ENCODE measurements at places on chromosomes 3 and 15.
A peak's percentile ranks its signal among the peaks of the same experiment; 100 is the strongest.

GRCh38 chr3:170961616-170962400 lies 53.4 kb upstream of the EIF5A2 start:
- DNase-seq: no peak

DNA sequence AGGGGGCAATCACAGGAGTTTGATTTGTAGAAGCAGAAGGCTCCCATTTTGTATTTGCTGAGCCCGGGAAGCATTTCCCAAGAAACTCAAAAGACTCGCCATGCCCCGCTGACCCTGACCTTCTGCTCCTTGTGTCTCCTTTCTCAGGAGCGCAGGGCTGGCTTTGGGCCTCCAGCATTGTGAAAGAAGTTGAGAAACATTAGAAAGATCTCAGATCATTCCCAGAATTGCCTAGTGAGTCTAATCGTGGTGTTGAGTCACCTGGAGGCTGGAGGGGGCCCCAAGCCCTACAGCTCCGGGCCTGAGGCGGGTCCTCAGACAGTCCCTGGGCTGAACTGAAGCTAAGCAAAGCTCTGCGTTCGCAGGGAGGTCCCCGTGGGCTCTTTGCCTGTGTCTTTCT lies 10.9 kb upstream of the PIGZ start:
- no peak for DNase-seq

DNA sequence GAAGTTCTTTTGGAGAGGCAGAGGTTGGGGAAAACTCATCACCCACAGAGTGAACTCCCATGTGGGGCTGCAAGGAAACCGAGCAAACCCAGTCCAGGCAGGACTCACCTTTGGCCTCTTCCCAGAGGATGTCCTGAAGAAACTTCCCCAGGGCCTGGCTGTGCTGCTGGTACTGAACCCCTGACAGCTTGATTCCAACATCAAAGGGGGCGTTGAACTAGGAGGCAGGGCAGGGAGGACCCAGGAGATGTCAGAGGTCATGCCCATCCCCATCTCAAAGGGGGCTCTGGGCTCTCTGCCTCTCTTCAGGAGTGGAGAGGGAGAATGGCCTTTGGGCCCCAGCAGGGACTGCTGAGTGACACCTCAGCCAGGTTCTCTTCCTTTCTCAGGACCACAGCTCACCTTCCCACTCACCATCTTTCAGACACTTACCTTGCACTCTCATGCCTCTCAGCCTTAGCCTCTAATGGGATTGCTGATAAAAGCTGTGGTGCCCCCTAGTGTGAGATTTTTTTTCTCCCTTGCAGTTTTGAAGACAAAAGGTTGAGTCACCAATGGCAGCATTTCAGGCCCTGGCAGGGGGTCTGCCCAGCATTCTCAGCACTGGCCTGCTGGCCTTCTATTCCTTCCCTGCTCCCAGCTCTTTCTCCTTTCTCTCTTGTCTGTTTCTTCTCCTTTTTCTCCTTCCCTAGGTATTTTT lies 6.0 kb downstream of the GHRL start:
- DNase-seq: peak; percentile 77

GRCh38 chr3:77055841-77056341 lies 16.0 kb downstream of the ROBO2 start:
- no peak for DNase-seq

DNA sequence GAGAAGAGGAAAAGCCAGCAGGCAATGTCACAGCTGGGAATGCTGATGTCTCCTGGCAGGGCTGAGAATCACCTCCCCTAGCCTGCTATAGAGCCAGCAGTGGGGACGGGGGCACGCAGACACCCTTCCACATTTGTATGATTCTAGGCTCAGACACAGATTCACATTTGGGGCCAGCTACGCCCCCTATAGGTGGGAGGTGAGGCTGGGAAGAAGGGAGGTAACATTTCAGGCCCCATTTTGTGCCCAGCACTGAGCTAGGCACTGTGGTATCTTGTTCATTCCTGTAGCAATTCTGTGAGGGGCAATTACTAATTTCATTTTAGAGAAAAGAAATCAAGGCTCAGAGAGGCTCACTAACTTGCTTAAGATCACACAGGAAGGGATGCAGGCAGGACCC lies 15.9 kb upstream of the ACAD9 start:
- peak; percentile 25 for DNase-seq

DNA sequence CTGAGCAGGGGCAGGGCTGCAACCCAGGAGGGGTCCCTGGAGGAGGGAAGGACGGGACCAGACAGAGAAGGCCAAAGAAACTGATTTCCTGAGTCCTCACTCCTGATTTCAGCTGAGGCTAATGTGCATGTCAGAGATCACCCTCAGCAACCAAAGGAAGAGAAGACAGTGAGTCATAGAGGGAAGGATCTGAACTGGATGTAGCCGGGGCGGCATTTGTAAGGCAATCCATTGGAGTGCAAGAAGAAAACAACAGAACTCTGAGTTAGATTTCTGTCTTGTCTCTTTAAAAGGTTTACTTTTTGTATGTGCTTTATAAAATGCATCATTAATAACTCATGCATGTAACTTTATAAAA lies 105.3 kb upstream of the AGBL1 start:
- no peak for DNase-seq

DNA sequence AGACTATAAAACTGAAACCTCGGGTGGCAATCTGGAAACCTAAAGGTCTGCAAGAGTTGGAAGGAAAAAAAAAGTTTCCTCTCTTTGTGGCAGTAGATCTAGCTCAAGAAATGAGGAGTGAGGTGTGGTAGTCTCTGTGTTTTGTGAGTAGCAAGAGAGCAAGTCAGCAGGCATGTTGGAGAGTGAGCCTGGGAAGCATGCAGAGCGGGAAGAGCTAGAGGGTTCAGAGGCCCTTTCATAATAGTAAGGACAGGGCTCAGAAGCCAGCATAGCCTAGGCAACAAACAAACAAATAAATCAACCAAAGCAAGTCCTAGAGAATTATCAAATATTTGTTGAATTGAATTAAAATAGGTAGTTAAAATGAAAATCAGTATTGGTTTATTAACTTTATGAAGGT lies 189.7 kb upstream of the CBLB start:
- DNase-seq: peak; percentile 6

GRCh38 chr15:42083916-42084315 lies 10.4 kb downstream of the PLA2G4D start:
- DNase-seq: no peak

DNA sequence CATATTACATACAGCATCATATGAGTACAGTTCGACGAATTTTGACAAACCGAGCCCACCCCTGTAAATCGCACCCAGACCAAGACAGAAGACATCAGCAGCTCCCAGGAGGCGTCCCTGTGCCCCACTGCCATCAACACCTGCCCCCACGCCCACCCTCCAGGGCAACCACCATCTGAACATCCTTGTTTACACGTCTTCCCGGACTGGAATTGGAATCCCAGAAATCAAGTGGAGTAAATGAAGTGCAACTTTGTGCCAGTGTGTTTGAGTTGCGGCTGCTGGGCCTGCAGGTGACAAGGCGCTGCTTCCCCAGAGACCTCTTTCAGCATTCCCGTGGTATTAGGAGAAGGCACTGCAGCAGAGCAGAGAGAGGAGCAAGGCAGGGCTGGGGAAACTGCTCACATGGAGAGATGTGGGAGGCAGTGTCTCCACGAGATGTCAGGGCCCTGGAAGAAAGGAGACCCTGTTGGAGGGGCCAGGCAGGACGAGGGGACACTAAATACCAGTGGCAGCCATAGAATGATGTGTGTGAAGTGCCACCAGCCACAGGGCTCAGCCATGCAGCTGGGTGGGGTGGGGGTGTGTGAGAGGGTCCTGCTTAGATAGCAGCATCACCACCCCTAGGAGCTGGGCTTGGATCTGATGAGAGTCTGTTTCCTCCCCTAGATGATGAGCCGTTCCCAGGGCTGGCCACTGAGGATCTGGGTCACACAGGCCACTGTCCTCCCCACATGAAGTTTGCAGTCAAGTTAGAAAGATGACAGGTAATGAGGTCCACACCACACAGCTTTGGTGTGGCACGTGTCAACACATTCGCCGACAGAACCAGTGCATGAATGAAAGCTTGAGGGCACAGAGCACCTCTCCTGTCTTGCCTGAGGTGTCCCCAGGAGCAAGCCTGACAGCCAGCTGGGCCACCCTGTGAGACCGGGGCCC lies 33.4 kb upstream of the PCSK6 start:
- DNase-seq: no peak

- DNase-seq: no peak
These were observed 1465.3 kb upstream of the GBE1 start for GRCh38 chr3:83226751-83227150.

GRCh38 chr3:135753506-135753905 lies 212.0 kb upstream of the PPP2R3A start:
- no peak for DNase-seq

- no peak for DNase-seq
These were observed 49.4 kb upstream of the ACVR2B start for GRCh38 chr3:38404286-38404685.

GRCh38 chr3:98914210-98915080 lies 12.9 kb upstream of the DCBLD2 start:
- no peak for DNase-seq

GRCh38 chr3:143172795-143173145 lies 53.2 kb downstream of the CHST2 start:
- DNase-seq: no peak

DNA sequence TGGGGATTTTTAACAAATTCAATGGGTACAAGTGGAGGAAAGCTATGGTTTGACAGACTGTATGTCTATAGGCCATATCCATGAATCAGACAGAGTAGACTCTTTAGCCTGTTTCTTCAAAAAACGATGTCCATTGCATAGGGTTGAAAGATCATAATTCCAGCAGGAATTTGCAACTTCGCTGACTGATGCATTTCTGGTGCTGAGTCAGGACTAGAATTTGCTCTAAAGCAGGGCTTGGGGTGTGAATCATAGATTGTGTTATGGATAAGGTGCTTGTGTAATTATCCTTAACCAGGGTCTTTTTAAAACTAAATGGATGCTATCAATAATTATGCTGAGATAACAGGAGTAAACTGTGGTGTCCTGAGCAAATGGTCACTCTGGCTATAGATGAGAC lies 200.4 kb upstream of the TBC1D5 start:
- no peak for DNase-seq

GRCh38 chr15:35067496-35068347 lies 17.4 kb downstream of the NANOGP8 start:
- DNase-seq: no peak

DNA sequence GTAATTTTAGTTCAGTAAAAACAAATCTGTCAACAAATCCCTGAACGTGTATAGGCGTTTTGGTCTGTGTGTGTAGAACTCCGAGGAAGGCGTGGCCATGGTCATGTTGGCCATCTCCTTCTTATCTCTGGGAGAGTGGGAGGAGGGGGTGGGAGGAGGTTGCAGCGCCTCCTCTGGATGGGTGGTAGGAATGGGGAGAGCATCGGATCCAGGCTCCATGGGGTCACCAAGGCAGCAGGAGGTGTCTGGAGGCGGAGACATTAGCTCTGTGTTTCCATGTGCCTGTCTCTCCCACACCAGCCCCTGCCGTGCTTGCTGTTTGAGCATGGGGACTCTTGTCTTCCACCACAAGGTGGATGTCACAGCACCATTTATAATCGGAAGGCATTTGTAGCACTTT lies 34.5 kb upstream of the TRPM1 start:
- DNase-seq: peak; percentile 55

- DNase-seq: no peak
These were observed 186.7 kb downstream of the NFKBIZ start for GRCh38 chr3:102036017-102036416.

GRCh38 chr3:193836511-193836910 lies 243.5 kb downstream of the OPA1 start:
- DNase-seq: no peak

DNA sequence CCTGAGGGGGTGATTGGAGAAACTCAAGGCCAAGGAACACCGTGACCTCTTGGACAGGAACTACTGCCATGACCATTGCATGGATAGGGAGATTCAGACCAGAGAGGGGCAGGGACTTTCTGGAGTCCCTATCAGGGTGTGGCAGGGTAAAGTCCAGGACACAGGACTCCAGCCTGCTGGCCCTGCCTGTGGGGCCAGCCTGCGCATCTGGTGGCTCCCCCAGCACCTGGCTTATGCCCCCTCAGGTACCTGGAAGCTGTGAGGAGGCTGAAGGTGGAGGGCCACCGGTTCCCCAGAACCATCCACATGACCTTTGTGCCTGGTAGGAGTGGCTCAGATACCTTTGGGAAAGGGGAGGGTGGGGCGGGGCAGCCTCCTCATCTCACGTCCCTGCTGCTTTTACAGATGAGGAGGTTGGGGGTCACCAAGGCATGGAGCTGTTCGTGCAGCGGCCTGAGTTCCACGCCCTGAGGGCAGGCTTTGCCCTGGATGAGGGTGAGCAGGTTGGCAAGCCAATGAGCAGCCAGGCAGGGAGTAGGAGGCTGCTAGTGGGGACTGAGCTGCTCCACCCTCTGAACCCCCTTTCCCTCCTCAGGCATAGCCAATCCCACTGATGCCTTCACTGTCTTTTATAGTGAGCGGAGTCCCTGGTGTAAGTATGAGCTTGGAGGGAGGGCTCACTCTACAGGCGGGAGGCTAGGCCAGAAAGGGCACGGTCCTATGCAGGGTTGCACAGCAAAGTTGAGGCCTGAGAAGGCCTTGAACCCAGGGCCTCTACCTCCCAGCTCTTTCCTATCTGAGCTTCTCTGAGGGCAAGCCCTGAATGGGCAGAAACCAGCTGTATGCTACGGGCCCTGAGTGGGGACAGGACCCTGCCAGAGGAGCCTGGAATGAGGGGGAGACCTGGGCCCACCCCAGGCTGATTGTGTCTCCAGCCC lies 2.9 kb downstream of the ACY1 start:
- no peak for DNase-seq

- no peak for DNase-seq
These were observed 705 bp downstream of the DLL4 start for GRCh38 chr15:40929660-40930429.

Measured in iPS-NIHi11 (cell line).